ENCODE measurements at places on chromosomes 1 and 21.

DNA sequence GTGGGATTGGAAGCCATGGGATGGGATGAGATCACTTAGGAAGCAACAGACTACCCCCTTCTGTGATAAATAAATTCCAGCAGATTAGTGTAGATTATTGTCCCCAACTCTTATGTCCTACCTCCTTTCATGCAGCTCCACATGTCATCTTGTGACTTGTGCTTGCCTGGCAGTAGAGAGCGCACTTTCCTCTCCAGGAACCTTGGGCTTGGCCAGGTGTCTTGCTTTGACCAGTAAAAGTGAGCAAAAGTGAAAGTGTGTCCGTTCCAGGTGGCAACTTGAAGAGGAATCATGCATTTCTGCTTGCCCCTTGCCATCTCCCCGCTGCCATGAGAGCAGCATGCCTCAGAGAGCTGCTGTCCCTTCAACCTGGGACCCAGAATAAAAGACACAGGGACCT, 122.9 kb upstream of the ERG start:
- DNase-seq = no peak

- DNase-seq = no peak
These were observed 22.0 kb upstream of the SLC26A9 start for GRCh38 chr1:205965036-205965884.

GRCh38 chr1:61253059-61253735, 170.8 kb downstream of the NFIA start:
- no peak for DNase-seq

DNA sequence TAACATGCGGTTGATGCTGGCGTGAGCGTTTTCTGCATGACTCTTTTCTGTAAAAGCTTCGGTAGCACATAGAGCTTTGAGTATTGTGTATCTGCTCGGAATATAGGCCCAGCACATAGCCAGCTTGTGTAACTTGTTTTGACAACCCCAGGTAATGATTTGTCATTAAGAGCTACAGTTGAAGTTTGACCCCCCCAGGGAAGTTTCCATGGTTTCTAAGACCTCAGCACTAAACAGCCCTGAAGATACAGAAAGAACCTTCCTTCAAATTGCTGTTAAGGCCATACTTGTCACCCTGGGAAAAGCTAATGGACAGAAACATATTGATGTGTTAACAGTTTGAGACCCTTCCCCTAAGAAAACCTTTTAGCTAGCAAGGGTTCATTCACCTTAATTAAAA, 380.7 kb downstream of the PRDM2 start:
- no peak for DNase-seq

DNA sequence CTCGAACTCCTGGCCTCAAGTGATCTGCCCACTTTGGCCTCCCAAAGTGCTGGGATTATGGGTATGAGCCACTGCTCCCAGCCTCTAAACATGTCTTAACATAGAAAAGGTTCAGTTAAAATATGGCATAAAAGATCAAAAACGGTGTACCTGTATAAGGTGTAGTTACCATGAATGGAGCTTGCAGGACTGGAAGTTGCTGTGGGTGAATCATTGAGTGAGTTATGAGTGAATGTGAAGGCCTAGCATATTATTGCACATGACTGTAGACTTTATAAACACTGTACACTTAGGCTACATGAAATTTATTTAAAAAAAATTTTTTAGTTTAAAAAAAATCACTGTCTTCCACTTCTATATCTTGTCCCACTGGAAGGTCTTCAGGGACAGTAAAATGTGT, 15.7 kb downstream of the ABCD3 start:
- no peak for DNase-seq

DNA sequence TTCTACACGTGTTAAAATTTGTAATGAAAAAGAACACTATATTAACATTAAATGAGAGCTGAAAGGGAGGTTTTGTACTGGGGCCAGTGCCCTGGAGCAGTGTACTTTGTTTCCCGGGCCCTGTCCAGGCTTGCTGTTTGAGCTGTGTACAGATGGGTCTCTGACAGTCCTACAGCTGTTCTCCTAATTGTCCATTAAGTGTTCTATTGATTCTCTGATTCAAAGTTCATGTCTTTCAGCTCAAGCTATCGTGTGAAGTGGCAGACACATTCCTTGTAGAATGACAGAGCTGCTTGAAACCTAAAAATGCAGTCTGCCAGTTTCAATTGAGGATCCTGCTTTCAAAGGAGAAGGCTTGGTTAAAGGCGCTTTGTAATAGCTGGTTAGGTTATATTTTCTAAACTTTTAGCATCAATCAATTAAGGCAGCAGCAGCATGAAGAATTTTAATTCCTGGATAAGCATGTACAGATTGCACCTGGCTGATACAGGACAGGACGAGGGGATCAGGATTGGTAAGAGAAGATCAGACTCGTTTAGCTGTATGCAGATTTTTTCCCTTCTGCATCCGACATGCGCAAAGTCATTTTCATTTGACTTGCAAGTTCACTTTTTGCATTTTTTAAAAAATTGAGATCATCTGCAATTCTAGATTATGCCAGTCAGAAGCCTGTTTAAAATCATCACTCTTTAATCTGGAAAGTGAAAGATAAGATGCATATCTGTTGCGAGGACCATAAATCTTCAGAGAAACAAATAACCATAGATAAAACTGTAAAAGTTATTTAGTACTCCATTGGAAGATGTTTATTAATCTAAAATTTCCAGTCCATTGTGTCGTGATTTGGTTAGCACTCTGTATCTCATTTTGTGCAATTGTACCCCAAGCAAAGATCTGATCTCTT, 98.5 kb downstream of the ATG4C start:
- DNase-seq = no peak

- DNase-seq = no peak
These were observed 261.4 kb downstream of the GRIK3 start for GRCh38 chr1:36772647-36773495.

DNA sequence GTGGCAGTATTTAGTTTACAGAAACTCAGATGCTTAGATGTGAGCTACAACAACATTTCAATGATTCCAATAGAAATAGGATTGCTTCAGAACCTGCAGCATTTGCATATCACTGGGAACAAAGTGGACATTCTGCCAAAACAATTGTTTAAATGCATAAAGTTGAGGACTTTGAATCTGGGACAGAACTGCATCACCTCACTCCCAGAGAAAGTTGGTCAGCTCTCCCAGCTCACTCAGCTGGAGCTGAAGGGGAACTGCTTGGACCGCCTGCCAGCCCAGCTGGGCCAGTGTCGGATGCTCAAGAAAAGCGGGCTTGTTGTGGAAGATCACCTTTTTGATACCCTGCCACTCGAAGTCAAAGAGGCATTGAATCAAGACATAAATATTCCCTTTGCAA, 59.7 kb upstream of the ZNF326 start:
- DNase-seq = no peak

GRCh38 chr1:52901384-52901783, 20.2 kb downstream of the ECHDC2 start:
- DNase-seq = no peak
